SK-N-SH treated with all-trans-retinoic acid at 6 μM for 48 hours (cell line): ENCODE measurements at places on chromosomes 1 and 21.

DNA sequence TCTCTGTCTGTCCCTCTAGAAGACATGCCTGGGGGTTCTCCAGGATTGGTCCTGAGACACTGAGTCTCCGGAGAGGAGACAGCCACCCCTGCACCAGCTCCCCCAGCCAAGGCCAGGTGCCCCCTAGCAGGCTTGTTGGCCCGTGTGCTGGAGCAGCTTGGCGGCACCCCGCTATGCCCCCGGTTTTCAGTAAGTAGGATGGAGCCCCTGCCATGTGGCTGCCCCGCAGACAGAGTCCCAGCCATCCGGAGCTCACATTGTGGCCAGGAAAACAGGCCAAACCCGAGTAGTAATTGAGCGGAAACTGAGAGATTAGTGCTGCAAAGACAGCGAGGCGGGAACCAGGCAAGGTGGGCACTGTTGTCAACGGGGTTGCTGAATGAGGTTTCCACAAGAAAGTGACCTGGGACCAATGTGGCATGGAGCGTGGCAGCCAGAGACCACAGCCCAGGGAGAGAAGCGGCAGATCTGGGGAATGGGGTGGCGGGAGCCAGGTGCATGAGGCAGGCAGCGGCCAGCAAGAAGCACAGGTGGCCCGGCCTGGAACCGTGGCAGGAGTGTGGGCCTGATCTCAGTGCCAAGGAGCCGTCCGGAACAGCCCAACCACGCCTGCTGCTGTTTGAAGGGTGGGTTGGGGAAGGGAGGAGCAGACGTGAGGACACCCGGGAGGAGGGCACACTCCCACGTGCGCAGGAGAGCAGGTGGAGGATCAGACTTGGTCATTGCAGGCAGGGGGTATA lies 137.4 kb upstream of the VAMP3 start:
- ATAC-seq = no peak

GRCh38 chr1:110880708-110881374 lies 7.9 kb downstream of the CD53 start:
- ATAC-seq = no peak

- ATAC-seq = peak; percentile 66; the same call in 2 of the 3 replicates
Observed at GRCh38 chr1:24385160-24385940, 28.2 kb downstream of the STPG1 start.

- peak; percentile 91 for ATAC-seq
Observed at GRCh38 chr1:81920245-81920740, 119.6 kb downstream of the ADGRL2 start.

GRCh38 chr1:156746728-156747631 lies 4.5 kb downstream of the HDGF start:
- ATAC-seq = peak; percentile 64

- ATAC-seq = no peak
Observed at GRCh38 chr1:1038694-1039093, 18.8 kb downstream of the AGRN start.

GRCh38 chr1:109090196-109091077 lies at the start of gene TMEM167B:
Gene TMEM167B, plus strand, starts transcription at chr1:109090764. Its CDS starts 109 bp downstream, at chr1:109090873.
- peak; percentile 95 for ATAC-seq

DNA sequence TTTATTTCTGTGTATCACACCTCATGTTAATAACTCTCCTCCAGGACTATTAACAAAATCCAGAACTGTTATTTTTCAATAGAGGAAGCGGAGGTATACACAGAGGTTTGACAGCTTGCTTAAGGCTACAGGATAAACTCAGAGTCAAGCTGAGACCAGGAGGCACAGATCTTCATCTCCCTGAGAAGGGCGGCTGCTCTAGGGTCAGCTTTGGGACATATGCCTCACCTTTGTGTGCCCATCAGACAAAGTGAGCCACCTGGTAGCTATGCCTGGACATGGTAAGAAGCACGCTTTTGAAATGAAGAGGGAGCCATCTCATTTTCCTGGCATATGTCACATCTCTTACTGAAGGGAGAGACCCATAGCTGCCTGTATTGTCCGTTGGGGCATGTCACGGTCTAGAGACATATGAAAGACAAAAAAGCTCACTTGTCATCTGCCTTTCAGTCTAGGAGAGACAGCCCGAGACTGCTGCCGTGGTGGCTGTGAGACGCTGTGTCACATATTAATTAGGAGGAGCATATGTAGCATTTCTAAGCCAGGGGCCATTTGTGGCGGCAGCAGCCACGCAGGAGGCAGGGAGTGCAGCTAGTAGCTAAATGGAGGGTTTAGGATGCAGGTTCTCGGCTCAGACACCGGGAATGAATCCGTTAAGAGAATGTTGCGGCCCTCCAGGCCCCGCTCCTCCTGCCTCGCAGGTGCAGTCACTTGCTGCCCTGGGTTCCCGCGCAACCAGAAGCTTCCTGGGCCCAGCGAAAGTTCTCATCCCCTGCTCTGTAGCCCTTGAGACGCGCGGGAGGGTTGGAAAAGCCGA lies 161.3 kb upstream of the C1orf21 start:
- ATAC-seq = no peak

DNA sequence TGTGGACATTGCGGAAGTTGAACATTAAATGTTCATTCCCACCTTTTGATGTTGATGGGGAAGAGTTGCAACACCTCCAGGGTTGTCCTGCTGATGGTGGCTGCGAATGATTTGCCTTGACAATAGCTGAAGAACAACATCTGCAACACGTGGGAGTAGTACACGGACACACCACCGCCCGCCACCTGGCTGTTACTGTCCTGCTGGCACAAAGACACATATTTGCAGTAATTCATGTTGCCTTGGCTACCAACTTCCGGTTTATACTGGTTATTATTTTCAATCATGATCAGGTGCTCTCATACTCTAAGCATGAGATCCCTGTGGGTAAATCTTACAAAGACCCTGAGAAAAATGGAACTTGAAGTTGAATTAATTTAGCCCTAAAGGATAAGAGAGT lies 55.2 kb downstream of the UBR4 start:
- no peak for ATAC-seq

DNA sequence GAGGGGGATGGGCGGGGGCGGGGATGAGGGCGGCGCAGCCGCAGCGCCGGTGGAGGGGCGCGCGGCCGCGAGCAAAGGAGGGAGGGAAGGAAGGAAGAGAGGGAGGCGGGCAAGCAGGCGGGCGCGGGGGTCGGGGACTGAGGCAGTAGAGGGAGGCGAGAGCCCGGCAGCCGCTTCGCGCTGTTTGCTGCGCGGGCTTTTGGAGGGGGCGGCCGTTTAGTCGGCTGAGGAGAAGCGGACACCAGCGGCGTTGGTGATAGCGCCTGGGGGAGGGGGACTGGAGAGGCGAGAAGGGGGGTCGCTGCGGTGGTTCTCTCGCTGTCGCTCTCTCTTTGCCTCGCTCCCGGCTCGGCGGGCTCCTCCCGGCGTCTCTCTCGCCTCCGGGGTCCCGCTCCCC lies at the start of gene HS2ST1:
Gene HS2ST1 (plus strand): TSS at position 35 of the 397 bp plus-strand sequence.
- no peak; the same call in 2 of the 3 replicates for ATAC-seq

GRCh38 chr1:48493970-48494769 lies 22.2 kb upstream of the SPATA6 start:
- ATAC-seq = peak; percentile 30; the same call in 2 of the 3 replicates

- ATAC-seq = peak; percentile 48
Observed at GRCh38 chr21:17612023-17612564, 607 bp downstream of the BTG3 start.
